ENCODE measurements at places on chromosomes 12 and 14. TPM values are rescaled to one million over a fixed set of nuclear protein-coding genes. Genes with fewer than 3 reads are reported as not detected.

Gene TTC6
- under 0.01 TPM for total RNA-seq

Gene TWF1
- 146 TPM for total RNA-seq

Gene GLIPR1L1
- not detected for total RNA-seq

Gene YLPM1
- total RNA-seq, result 20.6 TPM

Measured in smooth muscle cell of bladder (primary cell).